Stimulated activated naive CD4-positive, alpha-beta T cell treated with Interleukin-2 at 50 U/mL for 16 hours (primary cell): ENCODE measurements at places on chromosomes 13 and 19.

DNA sequence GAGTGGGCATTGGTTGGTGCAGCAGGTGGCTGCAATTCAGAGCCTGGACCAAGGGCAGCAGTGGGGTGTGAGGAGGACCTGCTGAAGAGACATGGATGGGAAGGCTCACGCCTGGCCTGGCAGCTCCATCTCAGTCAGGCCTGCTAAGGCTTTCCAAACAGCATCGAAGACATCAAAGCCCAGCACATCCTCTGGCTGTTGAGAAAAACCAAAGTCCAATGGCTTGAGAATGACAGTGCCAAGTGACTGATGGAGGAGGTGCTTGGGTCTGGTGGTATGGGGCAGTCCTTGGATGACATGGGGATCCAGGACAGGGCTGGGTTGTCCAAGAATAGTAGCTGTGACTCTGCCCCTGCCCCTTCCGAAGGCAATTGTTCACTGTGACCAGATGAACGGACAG, 19.0 kb upstream of the XPO4 start:
- DNase-seq: no peak

DNA sequence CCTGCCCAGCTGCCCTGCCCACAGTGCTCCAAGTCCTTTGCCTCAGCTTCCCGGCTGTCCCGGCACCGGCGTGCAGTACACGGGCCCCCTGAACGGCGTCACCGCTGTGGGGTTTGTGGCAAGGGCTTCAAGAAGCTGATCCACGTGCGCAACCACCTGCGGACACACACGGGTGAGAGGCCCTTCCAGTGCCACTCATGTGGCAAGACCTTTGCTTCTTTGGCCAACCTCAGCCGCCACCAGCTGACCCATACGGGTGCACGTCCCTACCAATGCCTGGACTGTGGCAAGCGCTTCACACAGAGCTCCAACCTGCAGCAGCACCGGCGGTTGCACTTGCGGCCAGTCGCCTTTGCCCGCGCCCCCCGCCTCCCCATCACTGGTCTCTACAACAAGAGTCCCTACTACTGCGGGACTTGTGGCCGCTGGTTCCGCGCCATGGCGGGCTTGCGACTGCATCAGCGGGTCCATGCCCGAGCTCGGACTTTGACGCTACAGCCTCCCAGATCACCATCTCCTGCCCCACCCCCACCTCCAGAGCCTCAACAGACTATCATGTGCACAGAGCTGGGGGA, 5.7 kb downstream of the ZNF526 start:
- no peak for DNase-seq

DNA sequence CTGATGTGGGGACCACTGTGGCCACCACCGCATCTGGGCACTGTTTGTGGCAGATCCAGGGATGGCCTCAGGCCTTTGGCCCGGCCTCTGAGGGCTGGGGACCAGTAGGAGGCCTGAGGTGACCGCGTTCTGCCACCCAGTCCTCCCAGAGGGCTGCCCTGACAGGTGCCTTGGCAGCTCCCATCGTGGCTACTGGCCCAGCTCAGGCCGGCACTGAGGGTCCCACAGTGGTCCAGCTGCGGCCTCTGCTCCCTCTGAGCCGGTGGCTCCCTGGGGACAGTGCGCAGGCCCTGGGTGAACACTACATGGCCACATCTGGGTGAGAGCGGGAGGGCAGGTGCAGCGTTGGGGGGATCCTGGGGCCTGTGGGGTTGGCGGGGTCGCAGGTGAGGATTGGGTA, 61.9 kb downstream of the KDM4B start:
- no peak for DNase-seq

GRCh38 chr13:26539738-26540292, 17.7 kb upstream of the WASF3 start:
- DNase-seq: no peak

DNA sequence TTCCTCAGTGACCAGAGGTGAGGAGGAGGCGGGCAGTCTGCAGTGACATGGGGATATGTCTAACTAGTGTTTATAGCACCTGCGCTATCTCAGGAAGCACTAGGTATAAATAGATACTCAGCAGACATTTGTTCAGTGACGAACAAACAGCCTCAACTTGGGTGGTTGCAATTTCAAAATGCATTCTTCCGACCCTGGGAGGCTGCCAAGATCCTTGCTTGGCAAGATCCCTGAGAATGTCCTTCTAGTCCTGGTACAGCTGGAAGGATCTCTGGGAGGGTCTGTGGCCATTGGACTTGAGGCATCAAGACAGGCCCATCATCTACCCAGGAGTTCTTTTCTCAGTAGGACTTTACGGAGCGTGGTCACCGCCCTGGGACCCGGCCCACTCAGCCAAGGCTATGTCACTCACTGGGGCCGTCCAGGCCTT, 299.5 kb downstream of the ZNF536 start:
- no peak for DNase-seq

- no peak for DNase-seq
Observed at GRCh38 chr19:40155749-40156265, 35.4 kb upstream of the MAP3K10 start.

GRCh38 chr13:85366759-85367417, 432.3 kb downstream of the SLITRK6 start:
- no peak for DNase-seq

- no peak for DNase-seq
Observed at GRCh38 chr19:3982701-3983541, 2.3 kb downstream of the EEF2 start.

DNA sequence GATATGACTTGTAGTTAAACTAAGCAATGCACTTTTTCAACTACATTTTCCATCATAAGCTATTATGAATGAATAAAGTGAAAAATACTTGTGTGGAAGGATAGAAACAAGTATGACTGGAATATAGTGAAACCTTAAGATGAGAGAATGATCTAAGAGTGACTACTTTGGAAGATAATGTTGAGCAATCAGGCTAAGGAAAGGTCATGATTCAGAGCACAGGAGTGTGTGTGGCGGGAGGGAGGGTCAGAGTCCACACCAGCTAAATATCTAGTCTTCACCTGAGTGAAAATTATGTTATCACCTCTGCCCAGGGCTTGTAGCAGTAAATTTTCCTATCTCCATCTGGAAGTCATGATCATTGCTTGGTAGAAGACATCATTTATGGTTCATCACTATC, 833.4 kb upstream of the ATXN8OS start:
- DNase-seq: no peak

- DNase-seq: no peak
Observed at GRCh38 chr13:25990801-25991200, 61.0 kb downstream of the SHISA2 start.

DNA sequence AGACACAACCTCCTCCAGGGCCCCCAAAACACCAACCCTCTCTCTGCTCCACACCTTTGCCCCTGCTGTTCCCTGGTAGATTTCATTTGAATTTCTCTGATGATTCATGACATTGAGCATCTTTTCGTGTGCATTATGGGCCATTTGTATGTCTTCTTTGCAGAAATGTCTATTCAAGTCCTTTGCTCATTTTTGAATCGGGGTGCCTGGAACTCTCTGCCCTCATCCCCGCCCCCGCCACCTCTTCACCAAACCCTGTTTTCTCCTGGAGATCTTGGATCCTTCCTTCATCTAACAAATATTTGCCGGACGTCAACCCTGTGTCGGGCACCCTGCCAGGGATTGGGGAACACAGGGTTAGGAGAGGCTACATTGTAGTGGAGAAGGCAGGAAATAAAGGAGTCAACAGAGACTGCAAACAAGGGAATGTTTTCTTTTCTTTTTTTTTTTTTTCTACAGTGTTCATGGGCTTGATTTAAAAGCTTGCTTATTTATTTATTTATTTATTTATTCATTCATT, 25.5 kb upstream of the SLC1A5 start:
- no peak for DNase-seq

DNA sequence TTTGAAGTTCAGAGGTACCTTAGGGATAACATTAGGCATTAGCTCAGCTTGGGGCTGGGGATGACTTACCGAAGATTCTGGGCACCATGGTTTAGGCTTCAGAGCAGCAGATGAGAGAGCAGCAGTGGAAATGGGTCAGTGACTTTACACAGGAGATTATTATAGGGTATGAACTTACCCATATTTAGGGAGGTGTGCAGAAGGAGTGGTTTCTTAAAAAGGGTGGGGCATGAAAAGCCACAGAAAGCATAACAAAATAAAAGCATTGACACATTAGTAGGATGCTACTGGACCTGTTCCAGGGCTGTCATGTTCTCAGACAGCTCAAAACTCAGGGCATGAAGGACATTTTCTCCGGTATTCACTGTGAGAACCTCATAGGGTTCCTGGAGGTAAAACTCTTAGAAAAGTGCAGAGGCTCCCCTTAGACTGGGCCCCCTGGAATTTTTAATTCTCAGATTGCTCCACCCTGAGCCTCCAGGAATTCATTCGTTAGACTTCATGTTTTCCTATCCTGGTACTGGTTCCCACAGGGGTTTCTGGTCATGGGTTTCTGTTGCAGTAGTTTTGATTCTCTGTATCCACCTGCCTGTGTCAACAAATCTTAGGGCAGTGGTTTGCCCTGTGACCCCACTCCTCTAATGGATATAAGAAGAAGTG, 20.7 kb downstream of the IGFL1 start:
- DNase-seq: no peak

DNA sequence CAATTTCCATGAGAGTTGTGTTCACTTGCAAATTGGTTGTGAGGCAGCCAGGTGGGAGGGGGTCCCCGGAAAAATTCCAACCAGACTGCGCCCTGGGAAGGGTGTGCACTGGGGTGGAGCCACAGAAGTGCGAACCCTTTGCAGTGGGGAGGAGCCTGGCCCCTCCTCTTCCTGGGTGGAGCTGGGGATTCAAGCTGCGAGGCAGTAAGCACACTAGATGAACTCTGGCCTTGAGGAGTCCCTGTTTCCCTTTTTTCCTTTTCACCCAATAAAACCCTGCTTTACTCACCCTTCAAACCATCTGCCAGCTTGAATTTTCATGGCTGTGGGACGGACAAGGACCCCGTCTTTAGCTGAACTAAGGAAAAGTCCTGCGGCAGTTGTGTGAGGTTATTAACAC, 31.0 kb upstream of the MBNL2 start:
- DNase-seq: no peak

DNA sequence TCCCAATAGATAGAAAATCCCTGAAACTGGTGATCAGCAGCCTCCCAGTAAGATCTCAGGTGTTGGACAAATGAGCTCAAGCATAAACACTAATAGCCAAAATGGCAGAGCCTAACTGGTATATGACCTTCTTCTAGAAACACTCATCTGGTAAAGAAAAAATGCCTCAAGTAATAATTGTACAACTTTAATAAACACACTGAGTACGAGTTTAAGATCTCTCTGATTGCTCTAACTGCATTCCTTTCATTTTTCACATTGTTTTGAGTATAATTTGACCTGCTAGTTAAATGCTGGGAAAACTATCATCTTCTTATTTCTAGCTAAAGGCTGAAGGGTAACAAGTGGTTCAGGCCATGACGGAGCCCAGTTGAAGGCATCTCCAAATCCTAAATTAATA, 2009.5 kb upstream of the PCDH20 start:
- DNase-seq: no peak

DNA sequence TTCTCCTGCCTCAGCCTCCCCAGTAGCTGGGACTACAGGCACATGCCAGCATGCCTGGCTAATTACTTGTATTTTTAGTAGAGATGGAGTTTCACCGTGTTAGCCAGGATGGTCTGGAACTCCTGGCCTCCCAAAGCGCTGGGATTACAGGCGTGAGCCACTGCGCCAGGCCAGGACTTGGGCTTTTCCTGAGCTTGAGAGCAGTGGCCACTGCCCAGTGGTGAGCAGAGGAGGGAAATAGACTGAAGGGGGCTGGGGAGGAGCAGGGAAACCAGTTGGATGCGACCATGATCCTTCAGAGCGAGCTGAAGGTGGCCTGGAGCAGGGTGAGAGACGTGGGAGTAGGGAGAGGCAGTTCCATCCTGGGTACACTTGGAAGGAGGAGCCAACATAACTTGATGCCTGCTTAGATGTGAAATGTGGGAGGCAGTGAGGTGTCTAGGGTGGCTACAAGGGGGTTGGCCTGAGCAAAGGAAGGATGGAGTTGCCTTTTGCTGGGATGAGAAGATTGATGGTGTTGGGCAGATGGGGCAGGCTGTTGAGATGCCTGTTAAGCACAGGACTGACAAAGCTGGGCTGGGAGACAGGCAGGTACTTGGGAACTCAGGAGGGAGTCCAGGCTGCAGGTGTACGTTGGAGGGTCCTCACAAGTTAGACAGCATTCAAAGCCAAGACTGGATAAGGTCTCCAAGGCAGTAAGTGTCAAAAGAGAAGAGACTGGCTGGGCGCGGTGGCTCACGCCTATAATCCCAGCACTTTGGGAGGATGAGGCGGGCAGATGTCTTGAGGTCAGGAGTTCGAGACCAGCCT, 31.8 kb downstream of the KCTD15 start:
- DNase-seq: no peak

GRCh38 chr13:27593267-27593666, 27.1 kb downstream of the LNX2 start:
- no peak for DNase-seq
